Ascending aorta (tissue), 2 donors: ENCODE measurements at places on chromosomes 3 and 15. TPM values are rescaled to one million over a fixed set of nuclear protein-coding genes. Genes with fewer than 3 reads are reported as not detected.

DNA sequence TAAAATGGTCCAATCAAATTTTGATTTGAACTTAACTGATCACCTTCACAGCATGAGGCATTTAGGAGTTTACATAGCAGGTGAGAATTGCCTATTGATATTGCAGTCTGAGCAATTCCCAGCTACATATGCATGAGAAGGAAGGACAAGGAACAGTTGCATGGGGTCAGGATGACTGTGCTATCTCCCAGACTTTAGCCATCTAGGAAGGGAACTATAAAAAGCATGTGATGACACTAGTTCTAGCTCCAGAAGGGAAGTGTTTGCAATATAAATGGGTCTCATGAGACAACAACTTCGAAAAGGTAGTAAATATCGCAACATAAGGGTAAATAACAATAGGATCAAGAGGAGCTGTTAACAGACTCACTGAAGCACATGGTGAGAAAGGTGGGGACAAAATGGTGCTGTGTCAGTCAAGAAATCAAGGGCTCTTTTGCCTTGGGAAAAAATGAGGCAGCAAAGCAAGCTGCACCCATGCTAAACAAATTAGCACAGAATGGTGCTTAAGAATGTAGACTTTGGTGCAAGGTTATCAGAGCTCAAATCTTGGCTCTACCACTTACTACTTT lies 90.4 kb upstream of the SLC2A2 start:
- H3K4me3 ChIP-seq: no peak overlapping the region
- no peak overlapping the region for H3K27ac ChIP-seq
- H3K4me1 ChIP-seq: no peaks in the 10 kb centered on the region
- H3K36me3 ChIP-seq: peaks cover 3% of the 10 kb centered on the region
- no peak for DNase-seq
- no peaks in the 10 kb centered on the region for H3K27me3 ChIP-seq

DNA sequence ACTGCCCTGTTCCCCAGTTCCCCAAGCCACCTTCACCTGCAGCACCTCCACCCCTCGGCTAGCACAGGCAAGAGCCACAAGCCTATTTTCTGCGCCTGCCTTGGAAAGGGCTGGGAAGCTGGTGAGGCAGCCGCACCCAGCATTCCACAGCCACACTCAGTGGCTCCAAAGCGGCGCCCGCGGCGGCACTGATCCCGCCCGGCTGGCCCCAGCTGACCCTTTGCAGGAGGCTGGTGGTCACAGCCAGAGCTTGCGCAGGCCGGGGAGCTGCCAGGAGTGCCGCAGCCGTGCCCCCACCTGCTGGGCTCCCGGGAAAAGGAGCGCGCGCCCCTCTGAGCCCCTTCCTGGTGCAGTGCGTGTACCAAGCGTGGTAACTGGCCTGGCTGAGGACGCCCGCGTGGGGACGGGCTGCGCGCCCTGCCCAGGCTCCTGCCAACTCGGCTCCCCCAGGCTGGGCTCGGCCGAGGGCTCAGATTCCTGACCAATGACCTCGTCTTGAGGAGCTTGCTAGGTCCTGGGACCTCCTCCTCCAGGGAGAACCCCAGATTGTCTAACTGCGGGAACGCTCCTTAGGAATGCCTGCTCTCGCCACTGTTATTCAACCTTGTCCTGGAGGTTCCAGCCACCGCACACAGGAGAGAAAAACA lies 13.3 kb downstream of the GRAMD2A start:
- no peak overlapping the region for H3K27ac ChIP-seq
- no peaks in the 10 kb centered on the region for H3K36me3 ChIP-seq
- peak overlapping the region; percentile 12 for H3K4me3 ChIP-seq
- peaks cover 12% of the 10 kb centered on the region for H3K4me1 ChIP-seq
- DNase-seq: no peak

DNA sequence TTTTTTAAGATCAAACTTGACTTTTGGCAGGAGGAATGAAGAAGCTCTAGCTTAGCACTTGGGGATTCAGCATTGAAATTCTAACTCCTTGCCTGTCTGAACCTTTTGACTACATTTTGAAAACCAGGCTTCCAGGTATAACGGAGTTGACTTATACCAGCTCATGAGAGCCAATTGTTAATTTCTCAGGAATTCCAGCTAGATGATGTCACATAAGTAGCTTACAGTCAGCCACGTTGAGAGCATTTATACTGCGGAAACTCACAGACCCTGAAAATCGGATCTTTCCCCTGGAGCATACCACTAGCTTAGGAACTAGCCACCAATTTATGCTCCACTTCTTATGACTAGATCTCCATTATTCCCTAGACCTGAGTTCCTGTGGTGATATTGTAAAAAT lies 321.4 kb upstream of the DPH6 start:
- H3K36me3 ChIP-seq: no peaks in the 10 kb centered on the region
- H3K27me3 ChIP-seq: no peaks in the 10 kb centered on the region
- H3K4me3 ChIP-seq: no peak overlapping the region
- no peak for DNase-seq
- no peaks in the 10 kb centered on the region for H3K4me1 ChIP-seq

GRCh38 chr15:90099072-90099867 lies 3.0 kb downstream of the IDH2 start:
- no peaks in the 10 kb centered on the region for H3K36me3 ChIP-seq
- H3K4me1 ChIP-seq: peaks cover 28% of the 10 kb centered on the region
- H3K27me3 ChIP-seq: no peaks in the 10 kb centered on the region
- no peak overlapping the region for H3K4me3 ChIP-seq

- H3K36me3 ChIP-seq: no peaks in the 10 kb centered on the region
- H3K4me1 ChIP-seq: peaks cover 8% of the 10 kb centered on the region
- DNase-seq: no peak
Observed at GRCh38 chr3:71585131-71585530, 1.6 kb upstream of the FOXP1 start.

DNA sequence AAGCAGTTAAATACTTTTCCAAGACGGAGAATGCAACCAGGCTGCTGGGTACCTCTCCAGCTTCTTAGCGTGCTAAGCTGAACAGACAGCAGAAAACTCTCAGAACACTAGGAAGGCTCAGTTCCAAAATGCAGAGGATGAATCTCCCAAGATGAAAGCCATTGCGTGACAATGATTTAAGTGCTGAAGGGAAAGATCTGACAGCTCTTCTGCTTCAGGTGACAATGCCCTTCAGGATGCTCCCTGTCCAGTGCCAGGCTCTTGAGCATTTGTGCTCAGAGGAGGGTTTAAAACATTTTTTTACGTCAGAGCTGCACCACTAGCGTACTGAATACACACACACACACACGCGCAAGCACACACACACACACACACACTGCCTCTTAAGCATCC lies 26.3 kb downstream of the ARHGEF3 start:
- no peaks in the 10 kb centered on the region for H3K27me3 ChIP-seq
- no peak overlapping the region for H3K4me3 ChIP-seq
- DNase-seq: no peak
- no peaks in the 10 kb centered on the region for H3K4me1 ChIP-seq

DNA sequence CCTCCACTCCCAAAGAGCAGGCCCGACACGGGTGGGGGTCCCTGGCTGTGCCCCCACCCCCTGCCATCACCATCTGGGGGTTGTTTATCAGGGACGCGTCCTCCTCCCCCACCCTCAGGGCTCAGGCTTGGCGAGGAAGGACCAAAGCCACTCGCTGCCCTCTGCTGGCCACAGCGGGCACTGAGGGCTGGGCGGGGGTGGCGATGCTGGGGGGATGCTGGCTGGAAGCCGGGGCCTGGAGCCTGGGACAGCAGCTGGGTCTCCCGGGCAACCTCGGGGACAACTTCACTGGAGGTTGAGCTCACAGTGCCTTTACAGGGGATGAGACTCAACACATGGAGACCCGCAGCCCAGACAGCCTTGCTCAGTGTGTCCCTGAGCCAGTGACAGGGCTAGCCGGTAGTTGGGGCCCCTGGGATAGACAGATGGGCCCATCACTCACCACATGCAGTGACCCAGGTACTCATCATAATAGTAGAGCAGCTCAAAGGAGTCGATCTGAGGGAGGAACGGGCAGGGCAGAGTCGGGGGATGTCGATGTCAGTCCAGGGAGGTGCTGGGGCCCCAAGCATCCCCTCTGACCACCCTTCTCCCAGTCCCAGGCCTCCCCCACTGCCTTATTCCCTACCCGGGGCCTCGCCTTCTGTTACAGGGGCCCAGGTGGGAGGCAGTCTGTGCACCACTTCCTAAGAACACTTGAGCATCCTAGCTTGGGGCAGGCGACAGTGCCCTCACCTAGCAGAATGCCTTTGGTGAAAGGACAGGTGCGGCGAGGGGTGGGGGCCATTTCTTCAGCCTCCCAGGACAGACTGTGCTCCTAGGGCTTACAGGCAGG lies 5.9 kb upstream of the CALML4 start:
- H3K36me3 ChIP-seq: no peaks in the 10 kb centered on the region
- H3K27me3 ChIP-seq: no peaks in the 10 kb centered on the region
- peak; percentile 82 for DNase-seq
- H3K27ac ChIP-seq: no peak overlapping the region

- DNase-seq: no peak
- no peaks in the 10 kb centered on the region for H3K36me3 ChIP-seq
- H3K27me3 ChIP-seq: no peaks in the 10 kb centered on the region
- no peak overlapping the region for H3K4me3 ChIP-seq
- H3K27ac ChIP-seq: no peak overlapping the region
- no peaks in the 10 kb centered on the region for H3K4me1 ChIP-seq
Observed at GRCh38 chr15:44219073-44219472, 24.0 kb upstream of the FRMD5 start.

- H3K27me3 ChIP-seq: no peaks in the 10 kb centered on the region
- H3K36me3 ChIP-seq: no peaks in the 10 kb centered on the region
- no peak overlapping the region for H3K27ac ChIP-seq
- DNase-seq: no peak
- no peak overlapping the region for H3K4me3 ChIP-seq
- no peaks in the 10 kb centered on the region for H3K4me1 ChIP-seq
Observed at GRCh38 chr3:23479026-23479425, 275.9 kb downstream of the UBE2E2 start.

DNA sequence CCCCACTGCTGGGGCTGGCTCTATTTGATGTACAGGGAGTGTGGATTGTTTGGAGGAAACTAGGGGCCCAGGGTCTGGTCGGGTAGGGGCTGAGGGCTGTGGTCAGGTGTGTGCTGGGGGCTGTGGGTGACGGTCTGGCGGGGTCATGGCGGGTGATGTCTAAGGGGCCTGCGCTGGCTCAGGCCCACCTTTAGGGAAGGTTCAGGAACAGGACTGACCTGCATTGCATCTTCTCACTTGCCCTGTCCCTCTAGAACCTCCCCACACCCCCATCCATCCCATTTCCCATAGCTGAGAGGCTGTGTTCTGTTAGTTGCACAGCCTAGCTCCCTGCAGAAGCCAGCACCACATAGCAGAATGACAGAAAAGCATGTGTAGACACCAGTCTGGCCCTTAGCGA lies 39.1 kb downstream of the SCN5A start:
- H3K36me3 ChIP-seq: no peaks in the 10 kb centered on the region
- no peak for DNase-seq
- no peak overlapping the region for H3K27ac ChIP-seq
- no peaks in the 10 kb centered on the region for H3K4me1 ChIP-seq

DNA sequence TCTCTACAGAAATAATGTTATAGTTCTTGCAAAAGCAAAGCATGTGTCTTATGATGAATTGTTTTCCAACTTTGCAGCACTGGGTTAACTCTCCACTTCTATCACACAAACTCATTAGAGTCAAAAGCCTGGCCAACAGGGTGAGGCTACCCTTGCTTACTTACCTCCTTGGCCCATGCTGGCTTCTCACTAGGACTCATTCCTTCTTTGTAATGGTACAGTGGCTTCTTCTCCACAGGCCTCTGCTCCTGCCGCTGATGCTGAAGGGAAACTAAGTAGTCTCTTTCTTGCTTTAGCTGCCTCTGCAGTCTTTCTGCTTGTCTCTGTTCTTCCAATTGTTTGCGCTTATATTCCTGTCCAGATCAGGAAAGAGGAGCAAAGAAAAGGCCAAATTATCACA lies 111.5 kb upstream of the SLC2A2 start:
- no peak overlapping the region for H3K4me3 ChIP-seq
- H3K27me3 ChIP-seq: no peaks in the 10 kb centered on the region
- H3K4me1 ChIP-seq: no peaks in the 10 kb centered on the region
- H3K36me3 ChIP-seq: no peaks in the 10 kb centered on the region

- H3K4me3 ChIP-seq: no peak overlapping the region
- no peaks in the 10 kb centered on the region for H3K4me1 ChIP-seq
- DNase-seq: no peak
- no peaks in the 10 kb centered on the region for H3K27me3 ChIP-seq
- no peak overlapping the region for H3K27ac ChIP-seq
Observed at GRCh38 chr15:71472566-71472965, 337.8 kb upstream of the NR2E3 start.

DNA sequence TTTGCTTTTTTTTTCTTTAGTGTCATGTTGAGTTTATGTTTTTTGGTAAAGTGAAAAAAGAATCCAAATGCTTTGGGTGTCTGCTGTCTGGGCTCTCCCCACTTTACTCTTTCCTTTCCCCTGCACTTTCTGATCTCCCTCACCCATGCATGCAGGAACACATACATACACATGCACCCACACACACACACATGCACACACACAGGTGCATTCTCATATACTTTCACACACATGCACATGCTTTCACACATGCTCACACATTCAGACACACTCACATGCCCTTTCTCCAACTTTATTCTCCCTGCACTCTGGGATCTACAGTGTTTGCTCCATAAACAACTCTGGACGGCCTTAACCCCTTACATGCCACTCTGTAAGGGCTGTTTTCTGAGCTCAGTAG lies 46.4 kb upstream of the CFAP161 start:
- no peak for DNase-seq
- H3K4me3 ChIP-seq: no peak overlapping the region

- H3K36me3 ChIP-seq: no peaks in the 10 kb centered on the region
- DNase-seq: no peak
- H3K27ac ChIP-seq: no peak overlapping the region
- H3K4me1 ChIP-seq: no peaks in the 10 kb centered on the region
- no peak overlapping the region for H3K4me3 ChIP-seq
Observed at GRCh38 chr15:52082197-52083036, 30.2 kb downstream of the BCL2L10 start.

- no peak overlapping the region for H3K4me3 ChIP-seq
- no peaks in the 10 kb centered on the region for H3K36me3 ChIP-seq
- H3K27ac ChIP-seq: peak overlapping the region; percentile 72
- no peaks in the 10 kb centered on the region for H3K27me3 ChIP-seq
- DNase-seq: no peak
Observed at GRCh38 chr3:15102836-15103235, 3.9 kb upstream of the RBSN start.

DNA sequence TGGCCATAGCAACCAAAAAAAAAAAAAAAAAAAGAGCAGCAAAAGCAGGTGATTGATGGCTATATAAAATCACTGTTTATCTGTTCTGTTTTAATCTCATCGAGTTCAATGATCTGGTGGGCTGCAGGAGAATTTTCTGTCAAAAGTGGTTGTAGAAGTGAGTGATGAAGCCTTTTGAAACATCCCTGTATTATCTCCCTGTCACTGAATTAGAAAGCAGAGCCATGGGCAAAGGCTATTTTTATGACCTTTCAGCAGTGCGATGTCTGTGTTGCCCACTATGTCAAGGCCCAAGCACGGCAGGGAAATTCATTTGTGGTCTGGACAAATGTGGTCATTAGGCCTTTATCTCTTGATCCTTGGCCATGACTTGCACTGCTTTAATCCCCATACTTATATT lies 59.9 kb downstream of the OTOL1 start:
- H3K27ac ChIP-seq: no peak overlapping the region
- no peaks in the 10 kb centered on the region for H3K36me3 ChIP-seq
- no peak overlapping the region for H3K4me3 ChIP-seq
- H3K27me3 ChIP-seq: no peaks in the 10 kb centered on the region
- DNase-seq: no peak

Gene PPP1R14D
- not detected for total RNA-seq

Gene PPP2R3A
- 10.5 TPM for total RNA-seq

Gene STX19
- not detected for total RNA-seq

Gene SGO1
- not detected for total RNA-seq

Gene WDR53
- total RNA-seq: 0.21 TPM

Gene RTP3
- not detected for total RNA-seq

Gene CNOT10
- total RNA-seq: 7.6 TPM

Gene UPK1B
- not detected for total RNA-seq

Gene ANKRD63
- total RNA-seq: not detected

Gene MME
- 1.5 TPM for total RNA-seq
